Activated naive CD8-positive, alpha-beta T cell treated with anti-CD3 and anti-CD28 coated beads for 36 hours (primary cell): ENCODE measurements at places on chromosomes 1 and 21. TPM values are rescaled to one million over a fixed set of nuclear protein-coding genes. Genes with fewer than 3 reads are reported as not detected.

GRCh38 chr21:46089285-46089684 is 8.6 kb upstream of the COL6A2 start:
- no peaks in the 10 kb centered on the region for H3K4me1 ChIP-seq
- H3K27me3 ChIP-seq, result no peaks in the 10 kb centered on the region
- no peak for DNase-seq

- H3K27ac ChIP-seq, result peak overlapping the region; percentile 86
- DNase-seq, result peak; percentile 81
- H3K4me1 ChIP-seq, result peaks cover 35% of the 10 kb centered on the region
These were observed 1.7 kb downstream of the BEST4 start for GRCh38 chr1:44786138-44786840.

GRCh38 chr1:47507881-47508701 is 70.2 kb downstream of the FOXD2 start:
- peak overlapping the region; percentile 67 for H3K4me3 ChIP-seq
- no peaks in the 10 kb centered on the region for H3K36me3 ChIP-seq
- H3K27ac ChIP-seq, result no peak overlapping the region

- no peak overlapping the region for H3K27ac ChIP-seq
- H3K27me3 ChIP-seq, result no peaks in the 10 kb centered on the region
- DNase-seq, result no peak
- no peaks in the 10 kb centered on the region for H3K4me1 ChIP-seq
- H3K4me3 ChIP-seq, result no peak overlapping the region
These were observed 74.7 kb downstream of the MEGF6 start for GRCh38 chr1:3536420-3537195.

GRCh38 chr1:164559342-164560051 is 513 bp downstream of the PBX1 start:
- peaks cover 51% of the 10 kb centered on the region for H3K27me3 ChIP-seq
- H3K4me1 ChIP-seq, result peaks cover 8% of the 10 kb centered on the region
- no peaks in the 10 kb centered on the region for H3K36me3 ChIP-seq
- no peak overlapping the region for H3K27ac ChIP-seq
- DNase-seq, result no peak

The KRTAP21-2 gene
- total RNA-seq, result not detected

- no peaks in the 10 kb centered on the region for H3K27me3 ChIP-seq
- no peak for DNase-seq
- no peak overlapping the region for H3K27ac ChIP-seq
- no peak overlapping the region for H3K4me3 ChIP-seq
- H3K4me1 ChIP-seq, result peaks cover 9% of the 10 kb centered on the region
These were observed 5.0 kb downstream of the PEX10 start for GRCh38 chr1:2407166-2407990.

The ANGPTL3 gene
- total RNA-seq, result not detected
